Nephron progenitor cell (in vitro differentiated cells): ENCODE measurements at places on chromosomes 7 and 10.
A peak's percentile ranks its signal among the peaks of the same experiment; 100 is the strongest.

DNA sequence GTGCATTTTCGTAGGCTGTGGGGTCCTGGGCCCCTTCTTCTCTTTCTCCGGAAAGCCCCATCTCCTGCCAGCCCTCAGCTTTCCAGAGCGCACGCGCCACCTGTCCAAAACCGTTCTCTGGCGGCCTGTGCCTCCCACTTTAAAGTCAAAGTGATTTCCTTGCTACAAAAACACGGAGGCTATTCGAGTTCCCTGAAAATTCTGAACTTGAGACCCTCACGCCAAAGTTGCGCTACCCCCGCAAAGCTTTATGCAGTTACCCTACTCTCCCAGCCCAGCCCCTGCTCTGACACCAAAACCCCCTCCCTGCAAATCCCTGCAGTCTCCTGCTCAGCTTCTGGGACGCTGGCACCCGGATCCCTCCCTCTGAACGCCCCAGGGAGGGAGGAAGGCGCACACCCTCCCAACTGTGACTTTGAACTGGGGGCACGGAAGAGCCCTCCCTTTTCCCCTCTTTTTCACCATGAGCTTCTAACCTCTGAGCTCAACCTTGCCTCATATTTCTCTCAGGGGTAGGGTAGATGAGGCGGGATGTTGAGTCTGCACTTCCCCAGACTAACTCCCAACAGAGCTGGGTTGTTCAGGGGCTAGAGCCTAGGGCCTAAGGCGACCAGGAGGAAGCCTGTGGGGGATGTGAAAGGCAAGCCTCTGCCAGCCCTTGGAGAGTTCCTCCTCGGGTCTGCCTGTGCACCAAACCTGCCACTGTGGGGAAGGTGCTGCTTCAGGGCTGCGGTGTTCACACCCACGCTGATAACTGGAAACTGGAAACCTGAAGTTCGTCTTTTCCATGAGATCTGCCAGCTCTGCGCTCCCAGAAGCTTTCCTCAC is 2.7 kb upstream of the PAX4 start:
- DNase-seq = peak; percentile 16

DNA sequence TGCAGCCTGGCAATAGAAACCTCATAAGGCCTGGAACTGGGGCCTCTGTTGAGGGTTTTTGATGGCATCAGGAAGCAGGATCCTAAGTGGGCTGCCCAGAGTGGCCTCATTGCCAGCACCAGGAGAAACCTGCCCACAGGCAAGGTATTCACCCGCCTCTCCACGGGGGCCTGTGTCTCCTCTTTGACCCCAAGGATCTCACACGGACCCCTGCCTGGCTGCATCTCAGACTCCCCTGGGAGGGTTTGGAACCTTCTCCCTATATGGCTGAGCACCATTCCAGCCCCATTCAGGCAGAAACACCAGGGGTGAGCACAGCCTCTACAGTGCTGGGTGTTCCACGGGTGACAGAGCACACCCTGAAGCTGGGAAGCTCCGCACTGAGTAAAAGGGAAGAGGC is 14.6 kb upstream of the C10orf71 start:
- DNase-seq = no peak

GRCh38 chr10:12484941-12485805 is 135.8 kb downstream of the CAMK1D start:
- DNase-seq = no peak

DNA sequence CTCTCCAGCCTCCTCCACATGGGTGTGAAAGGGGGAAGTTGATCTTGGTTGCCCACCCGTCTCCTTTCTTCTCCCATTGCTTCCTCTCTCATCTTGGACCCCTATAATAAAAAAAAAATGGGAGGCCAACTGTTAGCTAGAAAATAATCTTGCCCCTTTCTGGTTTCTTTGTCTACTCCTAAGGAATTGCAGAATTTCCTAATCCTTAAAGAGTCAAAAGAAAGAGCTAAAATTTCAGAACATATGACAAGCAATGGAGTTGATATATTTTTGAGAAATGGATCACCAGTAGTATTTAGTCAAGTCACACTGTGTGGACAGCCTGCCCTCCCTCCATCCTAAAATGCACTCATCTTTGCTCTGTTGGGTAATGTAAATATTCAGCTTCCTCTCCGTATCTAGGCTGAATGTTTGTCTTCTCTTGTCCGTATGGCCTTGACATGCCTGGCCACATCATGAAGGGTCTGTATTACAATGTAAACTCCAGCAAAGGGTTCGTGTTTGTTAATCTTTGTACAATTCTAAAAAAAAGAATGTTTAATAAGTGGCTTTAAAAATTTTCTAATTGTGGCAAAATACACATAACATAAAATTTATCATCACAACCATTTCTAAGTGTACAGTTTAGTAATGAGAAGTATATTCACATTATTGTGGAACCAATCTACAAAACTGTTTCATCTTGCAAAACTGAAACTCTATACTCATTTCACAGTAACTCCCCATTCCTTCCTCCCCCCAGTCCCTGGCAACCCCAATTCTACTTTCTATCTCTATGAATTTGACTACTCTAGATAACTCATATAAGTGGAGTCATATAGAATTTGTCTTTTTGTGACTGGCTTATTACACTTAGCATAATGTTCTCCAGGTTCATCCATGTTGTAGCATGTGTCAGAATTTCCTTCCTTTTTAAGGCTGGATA is 71.5 kb downstream of the ZNF92 start:
- DNase-seq = no peak

DNA sequence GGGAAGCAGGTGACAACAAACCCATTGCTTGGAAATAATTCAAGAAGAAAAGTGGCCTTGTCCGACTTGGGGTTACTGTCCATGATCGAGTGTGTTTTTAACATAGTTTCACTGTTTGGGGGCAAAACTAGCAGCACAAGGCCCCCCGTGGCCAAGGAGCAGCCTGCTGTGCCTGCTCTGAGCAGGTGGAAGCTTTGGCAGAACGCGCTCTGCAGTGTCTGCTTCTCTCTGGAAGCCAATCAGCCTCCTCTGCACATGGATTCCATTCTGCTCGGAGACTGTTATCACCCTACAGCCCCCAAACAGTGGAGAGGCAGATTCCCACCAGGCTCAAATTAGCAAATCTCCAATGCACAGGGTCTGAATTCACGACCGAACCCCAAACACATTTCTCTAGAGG is 7.3 kb upstream of the TCERG1L start:
- no peak for DNase-seq

DNA sequence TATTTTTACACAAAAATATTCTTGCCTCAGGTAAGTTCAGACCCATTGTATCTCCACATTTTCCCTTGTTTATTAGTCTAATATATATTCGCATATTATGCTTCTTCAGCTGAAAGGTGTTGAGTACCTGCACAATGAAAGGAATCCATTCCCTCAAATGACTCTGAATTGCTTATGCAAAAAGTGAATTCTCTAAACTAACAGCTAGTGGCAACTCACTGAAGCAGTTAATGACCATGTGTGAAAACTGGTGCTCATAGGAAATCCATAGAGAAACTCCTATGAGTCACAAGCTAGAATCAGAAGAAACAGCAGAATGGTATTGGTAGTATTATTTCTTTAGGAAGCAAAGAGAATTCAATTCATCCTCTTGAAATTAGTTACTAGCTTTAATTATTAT is 33.5 kb upstream of the RNF148 start:
- DNase-seq = no peak

DNA sequence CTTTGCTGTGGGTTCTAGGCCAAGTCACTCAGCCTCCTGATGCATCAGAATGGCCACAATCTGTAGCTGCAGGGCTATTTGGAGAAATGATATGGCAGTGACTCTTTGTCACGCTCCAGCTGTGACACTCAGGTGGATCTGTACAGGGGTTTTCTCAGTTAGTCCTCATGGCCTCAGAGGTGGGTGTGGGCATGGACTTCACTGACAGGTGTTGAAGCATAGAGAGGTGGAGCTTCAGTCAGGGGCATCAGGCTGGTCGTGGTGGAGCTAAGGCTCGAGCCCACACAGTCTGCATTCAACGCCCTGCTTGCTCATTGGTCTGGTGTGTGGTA is 21.2 kb downstream of the PALD1 start:
- no peak for DNase-seq

DNA sequence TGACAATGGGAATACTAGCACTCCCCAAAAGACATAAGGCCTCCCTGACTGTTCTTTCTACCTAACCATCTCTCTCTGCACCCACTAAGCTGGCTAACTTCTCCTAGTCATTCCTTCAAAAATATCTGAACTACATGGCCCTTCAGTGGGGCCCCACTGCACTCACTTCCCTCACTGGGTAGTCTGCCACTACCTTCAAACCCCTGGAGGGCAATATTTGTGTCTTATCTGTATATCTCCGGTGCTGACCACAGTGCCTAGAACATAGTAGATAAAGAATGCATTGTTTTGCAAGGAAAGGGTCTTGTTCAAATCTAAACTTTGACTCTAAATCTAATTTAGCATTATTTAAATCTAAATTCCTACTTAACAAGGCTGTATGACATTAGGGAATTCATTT is 44.3 kb downstream of the CACUL1 start:
- DNase-seq = no peak

DNA sequence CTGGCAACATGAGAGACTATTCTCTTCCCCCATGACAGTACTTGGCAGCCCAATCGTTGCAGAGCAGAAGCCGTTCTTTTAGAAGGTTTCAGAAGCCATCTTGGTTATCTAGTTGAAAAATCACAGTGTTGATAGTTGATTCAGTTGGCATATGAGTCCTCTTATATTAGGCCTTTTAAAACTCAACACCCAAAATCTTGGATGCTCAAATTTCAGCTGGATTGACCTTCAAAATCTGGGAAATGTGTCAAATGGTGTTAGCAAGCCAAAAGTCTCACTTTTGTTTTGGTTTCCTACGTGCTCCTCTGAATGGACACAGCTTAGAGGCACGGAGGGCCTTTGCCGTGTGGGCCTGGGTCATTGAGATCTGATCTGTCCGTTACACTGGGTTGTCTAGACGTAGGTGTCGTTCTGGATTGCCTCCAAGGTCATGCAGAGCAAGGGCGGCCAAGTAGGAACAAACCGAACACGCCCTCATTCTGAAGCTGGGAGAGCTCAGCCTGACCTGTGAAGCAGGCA is 59.3 kb upstream of the BMPER start:
- DNase-seq = no peak

DNA sequence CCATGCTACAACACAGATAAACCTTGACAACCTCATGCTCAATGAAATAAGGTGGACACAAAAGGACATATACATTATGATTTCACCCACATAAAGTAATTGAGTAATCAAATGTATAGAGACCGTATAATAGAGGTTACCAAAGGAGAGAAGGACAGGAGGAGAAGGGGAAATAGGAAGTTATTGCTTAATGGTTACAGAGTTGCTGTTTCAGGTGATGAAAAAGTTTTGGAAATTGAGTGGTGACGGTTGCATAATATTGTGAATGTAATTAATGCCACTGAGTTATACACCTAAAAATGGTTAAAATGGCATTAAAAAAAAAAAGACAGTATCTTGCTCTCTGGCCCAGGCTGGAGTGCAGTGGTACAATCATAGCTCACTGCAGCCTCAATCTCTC is 1.5 kb upstream of the OGDH start:
- DNase-seq = no peak

- DNase-seq = no peak
These were observed 107.4 kb downstream of the FAM107B start for GRCh38 chr10:14667280-14667679.

DNA sequence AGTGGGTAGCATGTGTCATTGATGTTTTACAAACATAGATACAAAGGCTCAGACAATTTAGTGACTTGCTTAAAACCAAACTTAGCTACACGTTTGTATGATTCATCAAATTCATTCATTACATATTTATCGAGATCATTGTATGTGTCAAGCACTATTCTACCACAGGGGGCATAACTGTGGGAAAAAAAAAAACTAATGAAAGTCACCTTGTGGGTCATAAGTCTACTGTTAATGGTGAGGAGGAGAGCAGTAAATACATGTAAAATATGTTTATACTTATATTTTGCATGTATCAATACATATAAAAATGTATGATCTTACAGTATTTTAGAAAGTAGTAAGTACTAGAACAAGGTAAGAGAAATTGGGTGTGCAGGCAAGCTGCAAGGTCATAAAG is 933.8 kb downstream of the IPMK start:
- no peak for DNase-seq

- DNase-seq = no peak
These were observed 119.7 kb downstream of the ABLIM1 start for GRCh38 chr10:114538181-114538906.

DNA sequence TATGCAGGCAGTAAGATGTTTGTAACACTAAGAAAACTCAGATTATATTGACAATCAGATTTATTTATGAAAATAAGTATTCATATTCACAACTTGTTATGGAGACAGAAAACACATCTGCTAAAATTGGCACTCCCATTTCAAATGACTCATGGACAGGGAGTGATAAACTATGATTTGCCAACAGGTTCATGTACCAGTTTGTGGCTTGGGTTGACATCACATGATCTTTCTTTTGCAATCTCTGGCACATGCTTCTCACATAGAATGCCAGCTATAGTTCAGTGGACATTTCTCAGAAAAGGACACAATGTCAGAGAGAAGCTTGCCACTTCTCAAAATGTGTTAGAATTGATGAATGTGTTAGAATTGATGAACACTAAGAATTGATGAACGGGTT is 663.2 kb upstream of the ANKRD30A start:
- DNase-seq = no peak

DNA sequence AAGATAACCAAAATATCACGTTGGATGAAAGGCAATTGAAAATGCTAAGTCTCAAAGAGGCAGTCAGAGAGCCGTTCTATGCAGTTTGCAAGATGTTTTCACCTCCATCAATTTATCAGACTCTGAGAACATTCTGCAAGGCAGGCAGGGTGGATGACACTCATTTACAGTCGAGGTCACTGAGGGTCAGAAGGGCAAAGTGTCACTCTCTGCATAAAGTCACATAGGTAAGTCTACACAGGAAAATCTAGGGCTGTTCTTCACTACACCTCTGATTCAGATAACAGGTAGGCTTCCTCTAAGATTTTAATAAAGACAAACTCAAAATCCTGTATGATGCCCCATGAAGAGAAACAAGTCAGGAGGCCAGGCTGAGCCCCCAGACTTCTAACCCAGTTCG is 1.4 kb upstream of the PLEKHA1 start:
- DNase-seq = peak; percentile 20

DNA sequence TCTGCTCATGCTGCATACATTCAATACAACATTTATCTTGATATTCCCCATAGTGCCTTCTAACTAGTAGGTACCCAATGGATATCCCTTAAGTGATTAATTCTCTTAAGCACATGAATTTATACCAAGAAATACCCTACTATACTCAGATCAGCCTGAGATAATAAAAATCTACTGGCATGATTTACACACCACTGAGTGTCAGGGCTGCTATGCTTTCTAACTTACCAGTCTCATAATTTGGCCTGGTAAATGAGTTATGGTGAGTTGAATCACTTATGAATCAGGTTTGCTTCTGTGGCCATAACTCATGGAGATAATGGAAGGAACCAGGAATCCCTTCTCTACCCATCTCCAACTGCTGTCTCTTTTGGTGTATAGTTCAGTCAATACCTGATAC is 122.8 kb downstream of the THSD7A start:
- DNase-seq = no peak
